ENCODE measurements at places on chromosomes 12 and 14.

DNA sequence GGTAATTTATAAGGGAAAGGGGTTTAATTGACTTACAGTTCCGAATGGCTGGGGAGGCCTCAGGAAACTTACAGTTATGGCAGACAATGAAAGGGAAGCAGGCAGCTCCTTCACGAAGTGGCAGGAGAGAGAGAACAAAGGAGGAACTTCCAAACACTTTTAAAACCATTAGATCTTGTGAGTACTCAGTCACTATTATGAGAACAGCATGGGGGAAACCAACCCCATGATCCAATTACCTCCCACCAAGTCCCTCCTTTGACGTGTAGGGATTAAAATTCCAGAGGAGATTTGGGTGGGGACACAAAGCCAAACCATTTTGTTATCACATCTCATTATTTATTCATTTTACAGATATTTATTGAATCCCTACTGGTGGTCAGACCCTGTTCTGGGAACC, 822.8 kb downstream of the GALC start:
- no peak for DNase-seq

DNA sequence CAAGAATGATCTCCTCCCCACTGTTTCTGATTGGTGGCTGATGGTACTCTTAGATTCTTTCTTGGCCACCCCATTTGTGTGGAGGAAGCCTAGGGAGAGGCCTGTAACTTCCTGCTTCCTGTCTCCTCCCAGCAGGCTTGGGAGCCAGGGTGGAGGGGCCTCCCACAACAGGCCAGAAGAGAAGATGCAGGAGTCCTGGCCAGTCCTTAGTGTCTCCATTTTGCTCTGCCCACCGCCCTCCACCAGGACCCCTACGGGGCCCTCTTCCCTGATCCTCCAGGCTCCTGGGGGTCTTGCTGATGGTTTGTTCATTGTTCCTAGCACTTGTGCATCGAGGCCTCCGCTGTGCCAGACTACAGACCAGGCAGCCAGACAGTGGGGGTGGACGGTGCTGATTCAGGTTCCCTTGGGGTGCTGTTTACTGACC, 6.8 kb downstream of the TSPAN9 start:
- no peak for DNase-seq

DNA sequence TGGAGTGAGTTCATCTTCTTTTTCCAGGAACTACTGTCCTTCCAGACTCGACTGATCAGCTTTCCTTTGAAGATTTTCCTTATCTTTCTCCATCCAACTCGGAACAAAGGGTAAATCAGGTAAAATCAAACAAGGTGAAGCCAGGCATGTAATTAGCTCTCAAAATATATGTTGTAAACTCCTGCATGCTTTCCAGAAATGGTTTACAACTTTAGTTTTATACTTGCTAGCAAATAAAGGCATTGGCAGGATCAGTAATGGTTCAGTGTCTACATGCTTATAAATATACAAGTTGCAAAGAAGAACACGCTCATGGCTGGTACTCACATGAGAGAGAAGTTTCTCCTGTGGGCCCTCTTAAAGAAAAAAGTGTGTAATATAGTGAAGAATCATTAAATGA, 102.5 kb downstream of the FSCB start:
- DNase-seq, result no peak

GRCh38 chr12:13147688-13148484, 44.4 kb upstream of the GSG1 start:
- DNase-seq, result no peak

DNA sequence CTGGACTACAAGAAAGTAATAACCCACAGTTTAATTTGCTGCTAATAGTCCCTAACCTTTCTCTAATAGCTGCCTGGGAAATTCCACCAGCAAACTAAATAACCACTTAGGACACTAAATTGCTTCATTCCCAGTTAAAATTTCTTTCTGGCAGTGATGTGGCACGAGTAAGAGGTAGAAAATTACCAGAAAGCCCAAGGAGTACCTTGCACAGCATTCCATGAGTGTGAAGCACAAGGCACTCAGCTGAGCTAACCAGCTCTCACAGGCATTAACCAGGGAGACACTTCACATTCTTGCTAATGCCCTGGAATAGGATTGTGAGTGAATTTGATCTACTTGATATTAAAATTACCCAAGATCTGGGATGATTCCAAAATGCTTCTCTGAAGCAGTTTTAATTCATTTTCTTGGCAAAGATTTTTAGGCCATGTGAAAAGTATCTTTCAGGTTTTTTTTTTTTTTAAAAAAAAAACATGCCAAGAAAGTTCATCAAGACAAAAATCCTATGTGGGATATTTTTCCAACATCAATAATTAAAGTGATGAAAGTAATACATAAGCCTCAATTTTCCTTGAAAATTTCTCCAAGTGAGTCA, 29.5 kb downstream of the TSPAN8 start:
- no peak for DNase-seq

- DNase-seq, result no peak
Measured at GRCh38 chr12:56804169-56804568, 41.0 kb downstream of the HSD17B6 start.

DNA sequence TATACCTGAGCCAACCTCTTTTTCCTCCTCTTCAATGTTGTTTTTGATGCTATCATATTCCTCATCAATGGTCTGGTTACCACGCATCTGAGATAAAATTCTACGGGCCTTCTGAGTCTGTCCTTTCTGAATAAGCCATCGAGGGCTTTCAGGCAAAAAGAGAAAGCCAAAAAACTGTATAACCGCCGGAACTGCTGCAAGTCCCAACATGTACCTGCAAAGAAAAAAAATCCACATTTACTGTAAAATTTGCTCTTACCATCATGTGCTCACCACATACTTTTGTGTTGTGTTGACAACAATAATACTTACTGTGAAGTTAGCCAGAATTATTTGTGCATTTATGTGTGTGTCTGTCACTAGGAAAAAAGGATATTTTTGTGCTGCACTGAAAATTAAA, 77.6 kb downstream of the SLC2A13 start:
- DNase-seq, result peak; percentile 26

- peak; percentile 24 for DNase-seq
Measured at GRCh38 chr14:99603471-99604277, at the start of gene CCDC85C. TSS of gene CCDC85C (minus strand) at chr14:99604207. CDS start at chr14:99603959, 248 bp downstream.

DNA sequence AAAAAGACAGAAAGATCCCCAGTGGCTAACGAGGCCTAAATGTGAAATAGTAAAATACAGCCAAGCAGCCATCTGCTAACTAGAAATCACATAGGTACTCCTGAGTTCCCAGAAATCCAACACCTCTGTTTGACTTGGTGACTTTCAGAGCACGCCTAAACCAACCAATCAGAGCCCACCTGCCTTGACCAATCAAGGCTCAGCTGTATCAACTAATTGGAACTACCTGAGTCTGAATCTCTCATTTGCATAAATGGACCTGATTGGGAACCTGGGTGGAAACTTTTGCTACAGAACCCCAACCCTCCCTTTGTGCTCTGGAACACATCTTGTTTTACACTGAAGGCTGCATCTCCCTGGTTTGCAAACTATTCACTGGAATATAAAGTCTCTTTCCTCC, 5.1 kb upstream of the TCL1B start:
- DNase-seq, result no peak

DNA sequence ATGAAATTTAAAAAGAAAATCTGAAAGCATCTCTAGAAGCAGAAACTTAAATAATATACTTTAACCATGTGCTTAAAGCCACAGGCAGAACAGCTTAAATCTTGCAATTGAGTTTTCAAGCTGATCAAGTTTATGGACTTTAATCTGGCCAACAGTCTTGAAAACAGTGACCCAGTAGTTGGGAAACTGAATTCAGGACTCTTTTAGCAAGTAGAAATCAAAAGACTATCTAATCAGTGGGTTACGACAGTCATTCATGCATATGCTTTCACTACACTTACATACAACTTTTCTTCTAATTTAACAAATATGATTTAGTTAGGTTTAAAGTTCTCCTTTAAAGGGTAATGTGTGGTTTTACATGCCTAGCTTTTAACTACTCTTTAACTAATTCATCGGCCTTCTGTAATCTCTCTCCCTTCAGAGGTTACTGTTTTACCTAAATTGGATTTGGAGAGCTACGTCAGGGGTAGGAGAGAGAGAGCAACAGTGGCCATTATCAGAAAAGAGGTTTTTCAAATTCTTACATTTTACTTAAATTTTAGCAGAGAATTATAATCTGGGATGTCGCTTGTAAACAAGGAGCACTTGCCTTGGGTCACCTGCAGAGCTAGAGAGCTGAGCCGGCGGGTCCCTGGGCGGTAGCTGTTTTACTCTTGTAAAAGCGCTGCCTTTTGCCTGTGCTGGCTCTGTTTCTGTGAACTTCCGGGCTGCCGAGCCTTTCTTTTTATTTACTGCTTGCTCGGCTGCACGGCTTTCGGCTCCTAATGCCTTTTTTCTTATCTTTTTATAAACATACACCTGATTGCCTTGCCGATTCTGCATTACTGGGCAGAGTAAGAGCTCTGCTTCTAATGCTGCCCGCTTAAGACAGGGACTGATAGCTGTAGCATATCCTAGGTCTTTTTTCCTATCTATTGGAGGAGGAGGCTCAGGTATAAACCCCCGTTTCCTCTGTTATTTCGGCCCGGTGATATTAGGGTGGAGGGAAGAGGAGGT, 17.4 kb upstream of the LYZ start:
- peak; percentile 23 for DNase-seq

GRCh38 chr14:22524115-22524783, 64.8 kb downstream of the DAD1 start:
- no peak for DNase-seq

DNA sequence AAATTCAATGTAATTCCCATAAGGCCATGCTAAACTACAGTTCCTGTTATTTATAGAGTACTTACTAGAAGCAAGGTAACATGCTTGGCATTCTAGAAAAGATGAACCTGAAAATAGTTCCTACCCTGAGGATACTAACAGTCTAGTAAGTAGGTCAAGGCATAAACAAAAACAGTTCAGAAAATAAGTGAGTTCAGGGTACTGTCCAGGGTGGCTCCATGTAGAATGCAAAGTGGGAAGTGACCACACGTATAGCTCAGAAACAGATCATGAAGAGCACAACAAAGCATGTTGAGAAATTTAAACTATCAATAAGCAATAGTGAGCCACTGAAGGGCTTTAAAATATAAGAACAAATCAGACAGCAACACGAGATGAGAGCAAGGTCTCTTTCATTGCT, 2.3 kb downstream of the TMED10 start:
- DNase-seq, result no peak

GRCh38 chr12:45732936-45733335, 3.4 kb downstream of the ARID2 start:
- DNase-seq, result peak; percentile 2

- peak; percentile 9 for DNase-seq
Measured at GRCh38 chr14:27184427-27184826, 586.6 kb upstream of the NOVA1 start.

DNA sequence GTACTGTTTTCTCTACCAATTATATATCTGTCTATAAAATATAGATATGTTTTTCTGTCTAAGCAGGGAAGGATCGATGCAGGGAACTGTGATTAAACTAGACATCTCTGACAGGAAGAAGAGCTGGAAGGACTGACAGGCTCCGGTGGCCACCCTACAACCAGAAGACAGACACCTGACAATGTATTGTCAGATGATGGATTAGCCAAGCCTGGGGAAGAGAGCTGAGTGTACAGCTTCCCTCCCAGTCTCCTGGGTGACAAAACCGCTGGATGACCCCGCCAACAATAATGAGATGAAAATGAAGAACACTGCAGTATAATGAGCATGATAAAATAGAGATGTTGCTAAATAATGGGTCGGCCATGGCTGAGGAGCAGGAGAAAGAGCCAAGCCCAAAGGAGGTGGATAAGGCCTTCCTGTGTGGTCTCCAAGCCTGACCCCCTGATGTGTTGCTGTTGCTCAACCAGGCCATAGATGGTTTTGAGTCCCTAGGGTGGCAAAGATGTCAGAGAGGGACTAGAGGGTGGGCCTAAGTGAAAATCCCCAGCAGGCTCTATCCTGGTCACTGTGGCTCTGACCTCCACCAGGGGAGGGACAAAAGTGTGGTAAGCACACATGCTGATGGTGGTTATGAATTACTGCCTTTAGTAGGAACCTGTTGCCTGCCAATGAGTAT, 28.2 kb downstream of the DHRS2 start:
- DNase-seq, result no peak

DNA sequence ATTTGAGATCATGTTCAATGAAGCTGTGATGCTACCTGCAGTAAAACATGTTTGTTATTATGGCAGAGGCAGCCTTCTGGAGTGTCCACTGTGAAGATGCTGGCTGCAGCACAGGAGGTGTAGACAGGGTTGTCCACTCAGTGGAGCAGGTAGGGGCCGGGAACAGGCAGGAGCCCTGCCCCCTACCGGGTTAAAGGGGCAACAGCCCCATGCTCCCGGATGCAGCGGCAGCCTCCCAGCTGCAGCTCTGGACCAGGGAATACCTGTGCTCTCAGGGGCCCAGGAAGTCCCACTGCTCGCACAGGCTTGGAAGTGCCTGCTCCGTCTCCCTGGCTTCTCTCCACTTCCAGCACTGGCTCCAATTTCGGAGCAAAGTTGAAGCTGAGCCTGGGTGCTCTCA, 401.6 kb downstream of the FOXG1 start:
- no peak for DNase-seq

GRCh38 chr12:66060163-66060907, 70.2 kb downstream of the LLPH start:
- DNase-seq, result no peak

GRCh38 chr12:121765573-121765972, 27.9 kb downstream of the RHOF start:
- DNase-seq, result peak; percentile 67

GRCh38 chr12:84604551-84604950, 308.0 kb downstream of the SLC6A15 start:
- no peak for DNase-seq

All from MCF 10A (cell line).